Stimulated activated naive B cell treated with anti-CD40 and anti-IgM and Interleukin-4, amounts not matched to agents 10 μg/mL and 1 μg/mL and 100 μg/mL, for 72 hours (primary cell): ENCODE measurements at places on chromosomes 7 and 10.

GRCh38 chr10:14429043-14429700, 98.4 kb upstream of the FRMD4A start:
- no peak for DNase-seq

- no peak for DNase-seq
Observed at GRCh38 chr7:122304996-122305421, 459 bp upstream of the FEZF1 start.

DNA sequence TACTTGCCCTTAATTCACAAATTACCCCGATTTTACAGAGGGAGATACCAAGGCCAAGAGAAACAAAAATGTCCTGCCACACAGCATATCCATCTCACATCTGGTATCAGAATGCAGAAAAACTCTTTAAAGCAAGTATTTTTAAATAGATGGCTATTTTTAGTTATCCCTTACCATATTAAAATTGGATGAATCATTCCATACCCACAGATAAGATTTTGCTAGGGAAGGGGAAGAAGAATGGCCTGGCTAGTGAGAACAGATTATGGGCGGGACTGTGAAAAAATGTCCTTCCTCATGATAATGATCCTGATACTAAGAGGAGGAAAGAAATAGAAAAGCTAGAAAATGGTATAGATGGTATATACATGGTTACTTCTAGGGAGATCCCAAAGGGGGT, 80.6 kb upstream of the GATAD1 start:
- no peak for DNase-seq

DNA sequence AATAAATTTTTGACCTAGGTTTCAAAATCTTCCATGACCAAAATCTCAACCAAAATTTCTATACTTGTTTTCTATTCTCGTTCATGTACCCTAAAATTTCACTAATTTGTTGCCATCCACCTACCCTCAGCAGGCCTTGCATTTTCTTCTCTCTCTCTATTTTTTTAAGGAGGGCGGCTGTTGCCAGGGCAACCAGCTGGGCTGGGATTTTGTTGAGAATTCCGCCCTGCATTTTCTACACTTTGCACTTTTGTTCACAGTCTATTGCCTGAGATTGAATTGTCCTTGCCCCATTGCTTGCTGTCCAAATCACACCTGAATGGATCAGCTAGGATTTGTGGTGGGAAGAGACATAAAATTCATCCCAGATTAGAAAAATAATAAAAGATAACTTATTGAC, 657.5 kb upstream of the NRP1 start:
- DNase-seq, result no peak

DNA sequence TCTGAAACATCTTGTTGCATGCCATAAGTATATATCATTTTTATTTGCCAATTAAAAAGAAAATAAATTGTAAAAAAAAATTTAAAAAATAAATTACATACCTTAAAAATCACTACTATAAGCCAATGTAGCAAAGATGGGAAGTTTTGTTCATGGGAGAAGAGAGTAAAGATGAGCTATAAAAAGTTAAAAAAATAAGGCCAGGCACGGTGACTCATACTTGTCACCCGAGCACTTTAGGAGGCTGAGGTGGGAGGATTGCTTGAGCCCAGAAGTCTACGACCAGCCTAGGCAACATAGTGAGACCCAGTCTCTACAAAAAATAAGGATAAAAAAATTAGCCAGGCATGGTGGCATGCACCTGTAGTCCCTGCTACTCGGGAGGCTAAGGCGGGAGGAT, 8.4 kb upstream of the STK32C start:
- DNase-seq, result no peak

GRCh38 chr7:95545007-95545615, 51.2 kb downstream of the PDK4 start:
- no peak for DNase-seq
